HFFc6 (cell line): ENCODE measurements at places on chromosomes 5 and 9.

DNA sequence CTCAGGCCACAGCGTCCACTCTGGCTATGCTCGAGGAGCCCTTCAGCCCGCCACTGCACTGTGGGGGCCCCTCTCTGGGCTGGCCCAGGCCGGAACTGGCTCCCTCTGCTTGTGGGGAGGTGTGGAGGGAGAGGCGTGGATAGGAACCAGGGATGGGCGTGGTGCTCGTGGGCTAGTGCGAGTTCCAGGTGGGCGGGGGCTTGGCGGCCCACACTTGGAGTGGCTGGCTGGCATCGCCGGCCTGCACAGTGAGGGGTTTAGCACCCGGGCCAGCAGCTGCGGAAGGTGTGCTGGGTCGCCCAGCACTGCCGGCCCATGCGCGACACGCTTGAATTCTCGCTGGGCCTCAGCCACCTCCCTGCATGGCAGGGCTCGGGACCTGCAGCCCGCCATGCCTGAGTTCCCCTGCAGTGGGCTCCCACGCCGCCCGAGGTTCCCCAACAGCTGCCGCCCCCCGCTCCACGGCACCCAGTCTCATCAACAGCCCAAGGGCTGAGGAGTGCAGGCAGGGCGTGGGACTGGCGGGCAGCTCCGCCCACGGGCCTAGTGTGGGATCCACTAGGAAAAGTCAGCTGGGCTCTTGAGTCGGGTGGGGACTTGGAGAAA is 103.8 kb downstream of the YTHDC2 start:
- no peak for DNase-seq

- no peak for DNase-seq
Measured at GRCh38 chr5:17094830-17095229, 122.6 kb upstream of the BASP1 start.

DNA sequence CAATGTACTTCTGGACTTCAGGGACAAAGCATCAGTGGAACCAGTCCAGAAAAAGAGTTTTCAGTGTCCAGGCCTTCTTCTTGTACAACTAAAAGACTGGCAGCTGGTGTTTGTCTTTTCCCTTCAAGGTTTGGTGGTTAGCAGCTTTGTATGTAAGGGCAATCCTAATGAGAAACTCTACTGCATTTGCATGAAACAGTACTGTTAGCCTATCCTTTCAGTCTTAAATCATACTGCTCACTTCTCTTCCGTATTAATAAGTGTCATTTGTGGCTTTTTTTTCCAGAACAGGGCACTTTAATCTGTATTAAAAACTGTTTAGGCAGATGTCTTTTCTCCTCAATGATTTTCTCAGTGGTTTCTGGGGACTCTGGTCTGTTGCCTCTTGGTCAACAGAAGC is 48.9 kb downstream of the FAM174A start:
- no peak for DNase-seq

DNA sequence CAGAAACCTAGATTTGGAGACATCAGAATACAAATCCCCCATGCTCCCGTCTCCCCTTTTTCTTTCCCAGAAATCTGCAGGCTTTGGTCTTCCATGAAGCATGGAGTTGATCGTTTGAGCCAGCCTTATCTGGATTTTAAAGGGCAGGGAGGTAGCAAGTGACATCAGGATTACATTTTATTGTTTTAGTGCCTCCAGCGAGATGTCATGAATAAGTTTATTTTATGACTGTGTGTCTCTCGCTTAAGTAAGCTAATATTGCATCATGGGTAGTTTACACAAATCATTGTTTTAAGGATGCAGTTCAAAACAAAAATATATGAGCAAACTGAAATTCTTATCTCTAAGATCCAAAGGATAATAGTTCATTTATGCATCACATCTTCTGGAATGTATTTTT is 50.7 kb upstream of the TNFSF8 start:
- DNase-seq = peak; percentile 74

DNA sequence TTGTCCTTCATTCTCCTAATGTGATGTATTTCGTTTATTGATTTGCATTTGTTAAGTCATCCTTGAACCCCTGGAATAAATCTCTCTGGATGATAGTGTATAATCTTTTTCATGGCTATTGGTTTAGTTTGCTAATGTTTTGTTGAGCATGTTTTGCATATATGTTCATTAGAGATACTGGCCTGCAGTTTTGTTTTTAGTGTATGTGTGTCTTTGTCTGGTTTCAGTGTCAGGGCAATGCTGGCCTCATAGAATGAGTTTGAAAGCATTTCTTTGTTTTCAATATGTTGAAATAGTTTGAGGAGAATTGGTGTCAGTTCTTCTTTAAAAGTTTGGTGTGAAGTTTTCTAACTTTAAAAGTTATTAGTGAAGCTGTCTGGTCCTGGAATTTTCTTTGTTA is 149.6 kb upstream of the ATP10B start:
- DNase-seq = no peak

GRCh38 chr9:108913391-108913790 is 20.5 kb downstream of the ELP1 start:
- DNase-seq = no peak

GRCh38 chr9:101693546-101694336 is 44.7 kb downstream of the GRIN3A start:
- DNase-seq = no peak

- DNase-seq = peak; percentile 32
Measured at GRCh38 chr5:142677198-142677597, 8.7 kb downstream of the FGF1 start.

DNA sequence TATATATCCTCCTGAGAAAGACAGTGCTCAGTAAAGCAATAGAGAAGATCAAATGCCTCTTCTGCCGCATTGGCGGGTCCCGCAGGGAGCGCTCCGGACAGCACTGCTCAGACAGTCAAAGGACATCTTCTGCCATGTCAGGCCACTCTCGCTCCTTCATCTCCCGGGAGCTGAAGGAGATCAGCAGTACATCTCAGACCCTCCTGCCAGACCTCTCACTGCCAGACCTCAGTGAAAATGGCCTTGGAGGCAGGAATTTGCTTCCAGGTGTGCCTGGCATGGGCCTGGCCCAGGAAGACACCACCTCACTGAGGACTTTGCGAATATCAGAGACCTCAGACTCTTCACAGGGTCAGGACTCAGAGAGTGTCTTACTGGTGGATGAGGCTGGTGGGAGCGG is 12.2 kb downstream of the PTGER4 start:
- DNase-seq = no peak

- DNase-seq = no peak
Measured at GRCh38 chr5:16234598-16234997, 55.0 kb upstream of the MARCHF11 start.

GRCh38 chr9:27154908-27155307 is 45.9 kb downstream of the TEK start:
- peak; percentile 91 for DNase-seq

DNA sequence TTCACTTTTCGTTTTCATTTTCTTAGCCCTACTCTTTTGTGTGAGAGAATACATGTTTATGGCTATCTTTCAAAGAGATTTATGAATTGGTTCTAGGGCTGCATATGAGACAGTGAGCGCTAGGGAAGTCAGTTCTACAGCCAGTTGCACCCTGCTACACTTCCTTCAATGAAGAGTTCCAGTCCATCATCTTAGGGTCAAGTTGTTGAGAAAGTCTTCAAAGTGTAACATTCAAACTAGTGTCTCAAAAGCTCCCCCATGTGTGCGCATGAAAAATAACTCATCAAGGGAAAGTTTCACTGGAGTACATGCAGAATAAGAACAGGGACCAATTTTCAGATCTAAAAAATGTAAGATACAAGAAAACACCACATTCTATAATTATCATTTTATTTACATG is 317.2 kb downstream of the DEPDC1B start:
- DNase-seq = peak; percentile 26

GRCh38 chr9:107780960-107781359 is 291.4 kb upstream of the KLF4 start:
- DNase-seq = no peak

DNA sequence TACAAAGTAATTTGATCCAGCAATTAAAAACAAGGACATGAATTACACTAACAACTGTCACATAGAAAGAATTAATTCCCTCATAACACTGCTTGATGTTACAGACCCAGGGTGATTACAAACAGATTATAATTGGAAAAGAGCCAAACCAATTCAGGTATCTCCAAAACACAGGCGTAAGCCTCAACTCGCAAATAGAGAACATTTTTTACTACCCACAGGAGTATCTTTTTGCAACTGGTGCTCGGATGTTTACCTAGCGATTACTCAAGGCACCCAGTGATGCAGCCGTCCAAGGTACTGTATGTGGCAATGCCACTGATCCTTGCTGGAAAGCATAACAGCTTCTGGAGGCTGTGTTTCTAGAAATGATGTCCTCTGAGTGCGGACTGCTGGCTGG is 386.1 kb upstream of the KIF2A start:
- no peak for DNase-seq

DNA sequence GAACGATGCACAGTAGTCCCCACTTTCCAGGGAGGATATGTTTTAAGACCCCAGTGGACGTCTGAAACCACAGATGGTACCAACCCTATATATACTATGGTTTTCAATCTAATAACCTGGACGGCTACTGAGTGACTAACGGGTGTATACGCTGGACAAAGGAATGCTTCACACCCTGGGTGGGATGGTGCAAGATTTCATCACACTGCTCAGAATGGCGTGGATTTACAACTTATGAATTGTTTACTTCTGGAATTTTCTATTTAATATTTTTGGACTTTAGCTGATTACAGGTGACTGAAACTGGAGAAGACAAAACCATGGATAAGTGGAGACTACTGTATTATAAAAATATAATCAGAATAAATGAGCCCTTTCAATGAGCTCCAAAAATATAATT is 147.6 kb upstream of the TRIM32 start:
- no peak for DNase-seq

DNA sequence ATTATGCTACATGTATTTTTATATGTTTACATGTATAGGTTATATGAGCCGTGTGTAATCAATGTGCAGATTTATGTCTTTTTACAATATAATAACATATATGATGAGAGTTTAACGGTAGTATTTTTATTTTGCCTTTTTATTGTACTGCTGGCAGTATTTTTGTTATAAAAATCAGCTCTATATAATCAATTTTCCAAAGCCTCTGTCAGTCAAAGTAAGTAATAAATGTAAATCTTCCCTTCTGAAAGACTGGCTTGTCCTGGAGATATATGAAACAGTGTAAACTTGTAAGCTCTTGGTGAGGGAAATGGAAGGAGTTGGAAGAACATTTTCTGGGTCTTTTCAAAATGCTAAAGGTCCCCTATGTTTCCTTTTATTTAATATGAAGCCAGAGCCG is 173.8 kb downstream of the SSBP2 start:
- no peak for DNase-seq

- no peak for DNase-seq
Measured at GRCh38 chr9:34690983-34691935, at the start of gene CCL19. Gene CCL19, minus strand, starts transcription at chr9:34691276. Its CDS starts 137 bp downstream, at chr9:34691139.

GRCh38 chr5:81639556-81639955 is 111.3 kb downstream of the SSBP2 start:
- no peak for DNase-seq

DNA sequence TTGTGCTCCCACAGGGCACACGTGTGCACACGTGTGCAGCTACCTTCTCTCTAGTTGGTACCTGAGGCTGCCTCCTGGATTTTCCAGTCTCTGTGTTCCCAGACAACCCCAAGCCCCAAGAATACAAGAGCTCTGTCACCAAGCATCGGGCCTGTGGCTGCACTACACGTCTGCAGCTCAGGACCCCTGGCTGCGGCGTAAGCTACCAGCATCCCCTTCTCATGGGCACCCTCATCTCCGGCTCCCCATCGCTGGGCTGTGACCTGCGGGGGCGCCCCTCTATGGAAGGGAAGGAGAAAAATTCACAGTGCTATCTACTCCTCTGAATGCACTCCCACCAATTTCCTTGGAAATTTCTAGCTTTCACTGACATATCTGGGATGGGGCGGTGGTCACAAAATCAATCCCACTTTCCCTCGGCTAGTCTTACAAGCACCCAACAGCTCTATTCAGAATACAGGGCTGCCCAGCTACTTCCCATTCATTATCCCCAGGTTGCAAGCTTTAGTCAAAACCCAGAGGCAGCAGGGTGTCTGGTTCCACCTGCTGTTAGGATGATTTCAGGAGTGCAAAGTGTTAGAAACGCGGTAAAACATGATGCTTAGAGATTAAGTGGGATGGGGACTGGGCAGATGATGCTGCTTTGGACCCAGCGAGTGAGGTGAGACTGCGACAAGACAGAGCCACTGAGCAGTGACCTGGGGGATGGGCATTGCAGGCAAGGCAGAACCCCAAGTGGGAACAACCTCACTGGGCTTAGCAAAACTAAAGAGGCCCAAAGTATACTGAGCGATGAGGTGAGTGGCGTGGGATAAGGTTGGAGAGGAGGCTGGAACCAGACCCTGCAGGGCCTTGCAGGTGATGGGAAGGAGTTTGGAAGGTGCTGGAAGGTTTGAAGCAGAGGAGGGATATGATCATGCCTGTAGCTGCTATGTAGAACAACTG is 121.7 kb downstream of the KCNIP1 start:
- no peak for DNase-seq

DNA sequence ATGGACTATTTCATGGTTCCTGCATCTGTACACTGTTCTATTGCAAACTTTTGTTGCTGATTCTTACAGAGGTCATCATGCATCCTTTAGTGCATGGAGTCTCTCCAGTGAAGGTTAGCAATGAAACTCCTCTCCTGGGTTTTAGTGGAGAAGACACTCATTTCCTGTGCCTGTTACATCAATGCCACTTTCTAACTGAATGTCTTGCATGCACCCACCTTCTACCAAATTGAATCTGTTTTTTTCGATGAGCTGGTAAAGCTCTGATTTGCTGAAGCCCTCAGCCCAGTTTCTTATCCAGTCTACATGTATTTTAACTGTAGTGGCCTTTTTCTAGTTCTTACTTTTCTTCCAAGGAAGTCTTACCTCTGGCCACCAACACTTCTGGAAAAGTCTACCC is 591.8 kb upstream of the ADAMTS16 start:
- DNase-seq = no peak

DNA sequence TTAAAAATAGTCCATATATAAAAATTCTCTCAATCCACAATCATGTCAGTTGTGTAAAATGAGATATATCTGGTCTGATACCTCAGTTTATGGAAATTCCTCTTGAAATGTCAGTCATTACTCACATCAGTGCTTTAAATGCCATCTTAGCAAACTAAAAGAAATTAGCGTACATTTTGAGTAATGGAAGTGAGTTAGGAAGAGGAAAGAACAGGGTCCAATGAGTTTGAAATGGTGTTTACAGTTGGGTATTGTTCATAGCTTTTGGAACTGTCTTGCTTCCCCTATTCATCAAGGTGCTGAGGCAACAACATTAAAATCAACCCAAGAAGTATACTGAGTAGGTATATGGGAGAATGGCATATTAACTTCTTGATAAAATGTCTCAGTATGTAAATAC is 8.7 kb upstream of the MTX3 start:
- DNase-seq = no peak

GRCh38 chr9:10003047-10003446 is 609.8 kb downstream of the PTPRD start:
- no peak for DNase-seq

GRCh38 chr9:132756214-132756845 is 86.1 kb downstream of the GTF3C4 start:
- DNase-seq = no peak

DNA sequence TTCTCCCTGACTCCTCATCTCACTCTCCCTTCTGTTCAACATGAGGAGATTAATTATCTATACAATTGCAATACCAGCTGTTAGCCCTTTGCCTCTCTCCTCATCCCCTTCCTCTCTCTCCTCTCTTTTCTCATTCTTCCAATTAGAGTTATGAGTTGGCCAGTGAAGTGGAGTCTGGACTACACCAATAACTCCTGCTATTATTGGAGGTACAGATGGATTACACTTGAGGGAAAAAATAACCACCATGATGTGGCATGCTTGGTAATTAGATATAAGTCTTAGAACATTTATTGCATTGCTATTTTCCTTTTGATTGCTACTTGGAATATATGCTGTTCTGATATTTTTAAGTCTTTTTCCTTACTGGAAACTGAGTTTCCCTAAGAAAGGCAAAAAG is 159.2 kb downstream of the FRMD3 start:
- DNase-seq = no peak
